Left kidney (tissue), 8 donors: ENCODE measurements at places on chromosomes 7 and 10. TPM values are rescaled to one million over a fixed set of nuclear protein-coding genes. Genes with fewer than 3 reads are reported as not detected.

DNA sequence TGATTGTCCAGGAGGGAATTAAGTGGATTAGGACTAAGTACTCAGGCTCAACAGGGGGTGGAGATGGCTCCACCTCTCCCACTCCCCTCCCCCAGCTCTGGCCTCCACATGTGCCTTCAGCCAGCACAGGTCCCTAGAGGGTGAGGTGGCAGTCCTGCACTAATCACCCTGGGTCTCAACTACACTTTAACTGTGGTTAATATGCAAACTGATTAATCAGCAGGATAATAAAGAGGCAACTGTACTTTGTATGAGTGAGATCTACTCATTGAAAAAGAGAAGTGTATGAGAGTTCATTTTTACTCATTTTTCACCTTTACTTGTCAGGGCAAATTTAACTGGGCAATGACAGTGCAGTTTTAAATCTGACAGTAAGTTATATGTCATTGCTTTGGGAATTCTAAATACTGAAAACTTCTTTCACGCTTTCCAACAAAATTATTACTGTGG, 223.8 kb upstream of the CCDC6 start:
- DNase-seq = no peak

DNA sequence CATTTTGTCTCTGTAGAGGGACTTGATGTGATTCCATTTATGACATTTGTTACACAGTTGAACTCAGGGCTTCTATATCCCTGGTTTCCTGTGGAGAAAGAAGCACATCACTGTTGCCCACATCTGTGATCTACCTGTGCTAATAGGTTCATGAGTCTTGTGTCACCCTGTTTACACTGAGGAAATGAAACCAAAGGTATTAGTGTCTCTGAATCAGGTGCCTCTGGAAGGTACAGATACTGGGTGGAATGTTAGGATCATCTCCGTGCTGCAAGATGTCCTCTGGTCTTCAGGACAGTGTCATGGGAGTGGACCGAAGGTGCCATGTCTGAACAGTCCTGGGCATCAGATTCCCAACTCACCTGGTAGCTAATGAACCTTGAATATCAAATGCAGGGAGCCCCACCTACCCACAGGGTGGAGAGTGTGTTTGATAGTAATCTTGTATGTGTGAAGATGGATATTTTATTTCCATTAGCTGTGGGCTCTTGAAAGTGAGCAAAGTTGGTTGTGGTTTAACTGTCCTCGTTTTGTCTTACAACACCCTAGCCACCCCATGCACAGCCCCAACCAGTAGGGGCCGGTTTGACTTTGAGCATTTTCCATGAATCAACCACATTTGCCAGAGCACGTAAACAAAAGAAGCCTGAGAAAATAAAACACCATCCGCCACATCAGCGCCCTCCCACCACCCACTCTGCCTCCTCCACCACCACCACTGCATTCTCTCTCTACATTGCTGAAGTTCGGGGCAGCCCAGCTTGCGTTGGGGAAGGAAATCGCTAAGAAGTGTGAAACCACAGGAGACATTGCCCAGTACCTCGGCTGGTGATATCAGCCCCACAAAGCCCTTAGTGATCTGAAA, 40.7 kb downstream of the TARP start:
- DNase-seq = no peak

Gene GARS1
- polyA plus RNA-seq = 99.6 TPM

GRCh38 chr7:21580073-21580521, 37.3 kb downstream of the DNAH11 start:
- DNase-seq = no peak

Gene DOCK4
- 30.4 TPM for polyA plus RNA-seq

DNA sequence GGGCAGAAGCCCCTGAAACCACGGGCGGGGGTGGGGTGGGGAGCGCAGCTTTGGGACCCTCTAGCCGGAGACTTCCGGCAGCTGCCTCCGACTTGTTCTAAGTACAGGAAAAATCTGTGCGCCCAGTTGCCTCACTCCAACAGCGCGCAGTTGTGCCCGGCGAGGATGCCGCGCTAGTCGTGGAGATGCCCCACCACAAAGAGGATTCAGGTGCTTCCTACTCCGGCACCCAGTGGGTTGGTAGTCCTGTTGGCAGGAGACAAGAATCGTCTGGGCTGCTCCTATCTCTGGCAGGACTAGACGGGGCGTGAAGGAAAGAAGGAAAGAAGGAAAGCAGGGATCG, 465 bp upstream of the NPY start:
- no peak for DNase-seq

- DNase-seq = no peak
Observed at GRCh38 chr10:46534828-46535524, 21.5 kb downstream of the GPRIN2 start.

DNA sequence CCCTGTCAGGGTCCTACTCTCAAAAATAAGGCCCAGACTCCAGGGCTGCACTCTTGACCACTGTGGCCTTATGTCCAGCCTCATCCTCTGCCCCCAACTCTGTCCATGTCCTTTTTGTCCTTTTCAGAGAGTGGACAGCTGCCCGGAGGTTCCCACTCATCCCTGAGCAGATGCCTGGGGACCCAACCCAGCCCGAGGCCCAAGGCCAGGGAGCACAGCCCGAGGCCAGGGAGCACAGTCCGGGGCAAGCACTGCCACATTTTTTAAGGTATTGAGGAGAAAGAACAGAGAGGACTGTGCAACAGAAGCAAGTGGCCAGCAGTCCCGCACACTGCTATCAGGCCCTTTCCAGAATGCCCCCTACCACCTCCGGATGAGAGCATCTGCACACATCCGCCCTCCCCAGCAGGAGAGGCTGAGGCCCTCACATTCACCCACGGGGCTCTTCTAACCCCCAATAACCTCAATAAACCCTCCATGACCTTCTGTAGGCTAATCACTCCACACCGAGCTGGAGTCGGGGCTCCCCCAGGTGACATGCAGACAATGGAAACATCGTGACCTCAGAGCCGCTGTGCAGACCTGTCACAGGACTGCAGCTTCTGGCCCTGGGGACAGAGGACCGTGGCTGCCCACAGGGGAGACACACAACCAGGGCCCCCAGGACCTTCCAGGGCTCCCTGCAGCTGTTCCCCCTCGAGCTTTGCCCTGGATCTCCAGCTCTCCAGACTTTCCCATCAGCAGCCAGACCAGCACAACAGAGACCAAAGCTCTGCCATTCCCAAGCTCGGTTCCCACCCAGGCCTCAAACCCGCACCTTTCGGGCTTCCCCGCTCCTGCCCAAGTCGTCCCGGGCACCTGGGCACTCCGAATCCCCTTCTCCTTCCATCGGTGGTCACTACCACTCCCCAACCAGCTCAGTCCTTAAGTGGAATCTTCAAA, 51.4 kb downstream of the CAMK2B start:
- DNase-seq = no peak

DNA sequence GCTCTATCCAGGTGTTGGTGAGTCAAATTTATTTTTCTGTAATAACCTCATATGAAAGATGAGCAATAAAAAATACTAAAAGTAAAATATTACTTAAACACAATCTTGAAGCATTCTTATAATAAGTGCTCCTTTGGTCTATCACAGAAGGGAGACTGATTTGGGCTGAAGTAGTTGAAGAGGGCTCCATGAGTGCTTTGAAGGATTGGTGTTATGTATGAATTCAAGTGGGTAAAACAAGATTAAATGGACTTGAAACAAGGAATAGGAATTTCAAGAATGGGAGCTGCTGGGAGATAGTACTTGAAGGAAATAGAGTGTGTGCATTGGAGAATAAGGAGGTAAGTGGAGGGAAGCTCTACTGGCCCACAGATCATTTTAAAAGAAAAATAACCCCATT, 7.3 kb upstream of the OR2A2 start:
- no peak for DNase-seq

DNA sequence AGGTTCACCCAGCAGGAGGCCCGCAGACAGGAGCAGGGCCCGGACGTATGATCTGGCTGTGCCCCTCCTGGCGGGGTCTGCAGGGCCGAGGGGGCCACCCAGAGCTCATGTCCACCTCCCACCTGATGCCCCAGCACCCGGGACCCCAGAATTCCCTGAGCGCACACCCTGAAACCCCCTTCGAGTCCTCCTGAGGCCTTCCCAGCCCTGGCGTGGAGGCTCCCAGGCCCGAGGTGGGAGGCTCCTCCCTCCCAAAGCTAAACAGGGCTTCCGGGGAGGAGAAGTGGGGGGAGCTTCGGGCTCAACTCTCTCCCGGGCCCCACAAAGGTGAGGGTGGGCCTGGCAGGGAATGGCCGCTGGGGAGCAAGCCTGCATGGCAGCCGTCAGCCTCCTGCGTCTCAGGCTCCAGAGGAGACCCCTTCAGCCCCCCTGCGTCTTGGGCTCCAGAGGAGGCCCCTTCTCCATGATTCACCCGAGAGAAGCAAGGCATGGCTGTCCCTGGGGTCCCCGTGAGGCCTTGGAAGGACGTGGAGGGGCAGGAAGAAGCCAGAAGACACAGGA, 30.2 kb downstream of the MICALL2 start:
- no peak for DNase-seq

Gene ZDHHC4
- 79.8 TPM for polyA plus RNA-seq

DNA sequence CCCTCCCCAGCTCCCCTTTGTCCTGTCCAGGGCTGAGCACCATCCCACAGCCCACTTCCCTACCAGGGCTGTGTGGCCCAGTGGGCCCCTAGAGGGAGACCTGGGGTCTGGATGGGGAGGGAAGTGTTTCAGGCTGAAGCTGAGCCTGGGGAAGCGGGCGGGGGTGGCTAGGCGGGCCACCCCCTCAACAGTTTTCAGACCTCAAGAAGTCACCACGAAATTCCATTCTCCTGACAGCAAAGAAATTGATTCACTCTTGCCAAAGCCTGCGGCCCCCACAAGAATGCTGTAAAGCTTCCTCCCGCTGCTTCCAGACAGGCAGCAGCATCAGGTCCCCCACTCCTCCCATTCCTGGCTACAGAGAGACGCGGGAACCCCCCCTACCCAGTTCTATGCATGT, 2.5 kb upstream of the LFNG start:
- DNase-seq = no peak

DNA sequence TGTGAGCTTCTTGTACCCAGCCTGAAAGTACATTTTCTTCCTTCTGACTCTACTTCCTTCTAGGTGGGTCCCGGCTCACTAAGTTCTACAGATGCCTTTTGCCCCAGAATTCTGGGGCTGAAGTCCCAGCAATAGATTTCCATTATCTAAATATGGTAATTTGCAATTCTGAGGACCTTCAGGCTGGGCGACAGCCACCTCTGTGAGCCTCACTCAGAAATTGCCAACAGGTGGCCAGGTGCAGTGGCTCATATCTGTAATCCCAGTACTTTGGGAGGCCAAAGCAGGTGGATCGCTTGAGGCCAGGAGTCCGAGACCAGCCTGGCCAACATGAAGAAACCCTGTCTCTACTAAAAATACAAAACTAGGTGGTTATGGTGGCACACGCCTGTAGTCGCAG, 23.7 kb downstream of the CREM start:
- DNase-seq = no peak

DNA sequence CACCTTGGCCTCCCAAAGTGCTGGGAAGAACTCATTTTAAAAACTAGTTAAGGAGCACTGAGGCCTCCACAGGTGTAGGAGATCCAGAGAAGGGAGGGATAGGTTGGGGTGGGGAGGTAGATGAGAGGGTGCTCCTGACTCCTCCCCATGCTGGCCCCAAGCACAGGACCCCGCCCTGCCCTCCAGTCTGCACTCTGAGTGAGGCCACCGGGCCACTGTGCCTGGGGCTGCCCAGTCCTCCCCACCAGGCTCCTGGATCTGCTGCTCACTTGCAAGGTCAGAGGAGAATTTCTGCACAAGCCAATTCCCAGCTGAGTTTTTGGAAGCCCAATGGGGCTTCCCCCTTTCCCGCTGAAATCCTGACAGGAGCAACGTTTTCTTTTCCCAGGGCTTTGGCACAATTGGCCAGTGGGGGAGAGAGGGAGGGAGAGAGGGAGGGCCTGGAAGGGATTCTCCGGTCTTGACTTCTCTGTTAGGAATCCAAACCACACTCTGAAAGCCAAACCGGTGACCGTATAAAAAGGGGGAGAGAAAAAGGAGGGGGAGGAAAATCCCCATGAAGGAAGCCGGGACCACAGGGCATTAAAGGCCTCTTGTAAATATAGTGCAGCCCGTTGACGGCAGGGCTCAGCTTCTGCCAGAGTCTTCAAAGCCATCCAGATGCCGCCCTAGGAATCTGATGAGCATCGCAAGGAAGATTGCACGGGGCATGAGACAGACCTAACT, 116.2 kb downstream of the SH3PXD2A start:
- peak; percentile 61 for DNase-seq

DNA sequence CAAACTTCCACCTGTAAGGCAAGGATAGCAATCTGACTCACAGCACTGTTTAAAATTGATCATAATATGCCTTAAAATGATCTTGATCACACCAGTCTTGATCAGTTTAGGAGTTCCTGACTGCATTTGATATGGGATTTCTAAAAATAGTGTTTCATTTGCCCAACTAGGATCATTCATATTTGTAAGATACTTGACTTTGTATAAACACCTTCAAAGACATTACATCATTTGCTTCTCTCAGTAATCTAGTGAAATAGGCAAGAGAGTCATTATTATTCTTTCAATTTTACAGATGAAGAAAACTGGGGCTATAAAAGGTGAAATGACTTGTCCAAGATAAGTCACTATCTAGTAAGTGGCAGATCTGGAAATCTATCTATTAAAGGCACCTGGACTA, 521.1 kb downstream of the GATA3 start:
- DNase-seq = no peak

- no peak for DNase-seq
Observed at GRCh38 chr10:104103956-104104355, 18.0 kb upstream of the SFR1 start.

Gene GPR15LG
- 0.52 TPM for polyA plus RNA-seq

DNA sequence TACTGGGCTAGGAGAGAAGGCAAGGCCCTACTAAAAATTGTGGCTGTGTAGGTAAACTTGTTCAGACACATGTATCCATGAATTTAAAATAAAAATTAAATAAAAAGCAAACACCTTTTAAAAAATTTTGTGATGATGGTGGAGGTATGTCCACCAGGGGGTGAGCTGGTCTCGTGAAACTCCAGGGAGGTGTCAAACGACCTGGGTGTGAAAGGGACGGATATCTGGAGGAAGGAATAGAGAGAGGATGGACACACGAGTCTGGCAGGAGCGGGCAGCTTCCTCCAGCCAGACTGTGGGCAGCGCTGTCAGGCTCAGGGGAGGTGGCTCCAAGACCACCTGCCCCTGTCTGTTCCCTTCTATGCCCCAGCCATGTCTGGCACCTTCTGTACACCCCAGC, 34.8 kb upstream of the DMBT1 start:
- DNase-seq = no peak

- no peak for DNase-seq
Observed at GRCh38 chr10:132511121-132512051, 26.2 kb upstream of the INPP5A start.

DNA sequence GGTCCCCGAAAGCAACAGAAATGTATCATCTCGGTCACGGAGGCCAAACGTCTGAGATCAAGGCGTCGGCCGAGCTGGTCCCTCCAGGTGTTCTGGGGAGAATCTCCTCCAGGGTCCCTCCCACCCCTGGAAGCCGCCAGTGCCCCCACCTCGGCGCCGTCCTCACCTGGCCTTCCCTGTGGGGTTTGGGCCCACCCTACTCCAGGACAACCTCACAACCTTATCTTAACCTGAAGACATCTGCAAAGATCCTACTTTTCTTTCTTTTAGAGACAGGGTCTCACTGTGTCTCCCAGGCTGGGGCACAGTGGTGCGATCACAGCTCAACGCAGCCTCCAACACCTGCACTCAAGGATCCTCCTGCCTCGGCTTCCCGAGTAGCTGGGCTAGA, 33.4 kb downstream of the ADAP1 start:
- no peak for DNase-seq

- DNase-seq = no peak
Observed at GRCh38 chr10:113823389-113823788, 30.5 kb downstream of the DCLRE1A start.

- DNase-seq = no peak
Observed at GRCh38 chr10:121732656-121733445, 134.6 kb upstream of the FGFR2 start.
